ENCODE measurements at places on chromosomes 12 and 14.

DNA sequence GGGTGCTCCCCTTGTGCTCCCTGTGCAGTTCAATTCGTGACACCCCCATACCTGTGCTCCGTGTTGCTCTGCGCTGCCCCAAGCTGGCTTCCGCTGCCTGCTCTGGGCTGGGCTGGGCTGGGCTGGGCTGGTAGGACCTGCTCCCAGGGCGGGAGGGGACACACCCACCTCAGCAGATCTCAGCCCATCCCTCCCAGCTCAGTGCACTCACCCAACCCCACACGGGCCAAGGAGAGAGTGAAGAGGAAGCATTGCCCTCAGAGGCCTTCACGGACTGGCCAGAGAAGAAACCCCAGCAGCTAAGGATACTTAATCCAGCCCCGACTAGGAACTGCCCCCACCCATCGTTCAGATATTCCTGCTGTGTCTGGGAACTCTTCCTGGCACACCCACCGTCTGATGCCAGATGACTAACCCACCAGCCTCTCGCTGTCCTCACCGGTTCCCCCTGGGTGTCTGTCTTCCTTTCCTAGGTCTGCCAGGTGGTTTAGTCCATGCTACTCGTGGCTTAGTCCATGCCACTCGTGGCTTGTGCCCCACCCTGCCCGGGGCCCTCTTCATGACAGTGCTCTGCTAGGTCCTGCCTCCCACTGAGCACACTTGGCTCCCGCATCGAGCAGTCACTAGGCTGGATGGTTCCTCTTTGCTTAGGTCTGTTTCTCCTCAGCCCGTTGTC is at the start of gene LPAR5:
TSS of gene LPAR5 (minus strand) at position 104 of the 676 bp plus-strand sequence. CDS start 14,711 bp downstream, outside the sequence.
- H3K4me1 ChIP-seq = peaks cover 12% of the 10 kb centered on the region
- H3K36me3 ChIP-seq = no peaks in the 10 kb centered on the region
- peak within 1 kb of the TSS; percentile 47 for H3K4me3 ChIP-seq
- peak; percentile 91 for DNase-seq

GRCh38 chr12:52617403-52617785 is 965 bp downstream of the KRT73 start:
- H3K4me1 ChIP-seq = no peaks in the 10 kb centered on the region
- no peaks in the 10 kb centered on the region for H3K27me3 ChIP-seq
- H3K36me3 ChIP-seq = no peaks in the 10 kb centered on the region
- H3K27ac ChIP-seq = no peak overlapping the region

DNA sequence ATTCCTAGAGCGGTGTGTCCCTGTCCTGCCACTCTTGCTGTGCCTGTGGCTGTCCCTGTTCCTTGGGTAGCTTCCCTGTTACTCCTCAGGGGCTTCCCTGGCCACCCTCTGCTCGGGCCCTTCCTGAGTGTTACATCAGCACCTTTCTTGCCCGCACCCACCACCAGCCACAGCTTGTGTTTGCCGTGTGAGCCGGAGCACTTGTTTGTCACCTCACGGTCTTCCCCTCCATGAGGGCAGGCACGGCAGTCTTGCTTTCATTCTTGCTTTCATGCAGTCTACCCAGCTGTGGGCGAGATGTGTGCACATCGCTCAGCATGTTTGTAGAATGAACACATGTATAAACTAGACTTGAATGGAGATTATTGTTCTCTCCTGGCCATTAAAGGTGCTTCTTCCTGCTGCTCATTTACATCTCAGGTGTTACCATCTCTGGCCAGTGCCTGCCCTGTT is 42.0 kb downstream of the TRAF3 start:
- peaks cover 4% of the 10 kb centered on the region for H3K4me1 ChIP-seq
- peak overlapping the region; percentile 28 for H3K4me3 ChIP-seq
- H3K36me3 ChIP-seq = no peaks in the 10 kb centered on the region
- peak overlapping the region; percentile 43 for H3K27ac ChIP-seq
- no peaks in the 10 kb centered on the region for H3K27me3 ChIP-seq
- DNase-seq = peak; percentile 72

GRCh38 chr12:6871052-6871957 is 1.8 kb downstream of the SPSB2 start:
- DNase-seq = peak; percentile 77
- peak overlapping the region; percentile 75 for H3K4me3 ChIP-seq
- peak overlapping the region; percentile 81 for H3K27ac ChIP-seq
- H3K4me1 ChIP-seq = peaks cover 23% of the 10 kb centered on the region

DNA sequence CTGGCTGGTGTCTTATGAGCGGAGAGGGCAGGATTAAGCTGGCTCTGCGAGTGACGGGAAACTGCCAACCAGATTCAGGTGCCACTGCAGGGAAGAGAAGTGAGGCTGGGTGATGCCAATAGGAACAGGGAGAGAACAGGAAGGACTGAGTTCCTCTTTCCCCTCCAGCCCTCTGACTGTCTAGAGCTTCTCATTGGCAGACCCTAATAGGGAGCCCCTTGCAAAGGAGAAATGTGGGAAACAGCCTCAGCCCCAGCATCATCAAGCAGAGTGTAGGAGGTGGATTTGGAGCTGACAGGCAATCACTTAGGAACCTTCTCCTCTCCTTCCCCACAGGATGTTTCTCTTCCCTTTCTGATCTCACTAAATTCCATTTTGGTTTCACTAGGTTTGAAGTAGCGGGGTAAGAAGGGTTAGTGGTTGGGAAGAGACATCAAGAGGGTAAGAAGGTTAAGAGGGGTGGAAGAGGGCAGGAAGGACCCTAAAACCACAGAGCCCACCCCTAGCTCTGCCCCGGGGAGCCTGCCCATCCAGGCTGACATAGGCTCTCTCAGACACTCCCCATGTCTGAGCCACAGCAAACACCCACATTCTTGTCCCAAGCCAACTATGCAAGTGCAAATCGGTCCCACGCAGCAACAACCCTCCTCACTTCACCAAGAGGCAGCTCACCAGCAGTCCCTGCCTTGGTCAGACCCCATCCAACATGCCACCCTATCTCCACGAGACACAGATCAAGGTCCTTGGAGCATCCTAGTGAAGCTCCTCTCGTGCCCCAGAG is 111.1 kb downstream of the STAB2 start:
- no peak for DNase-seq
- H3K36me3 ChIP-seq = no peaks in the 10 kb centered on the region
- H3K4me1 ChIP-seq = no peaks in the 10 kb centered on the region
- H3K4me3 ChIP-seq = no peak overlapping the region
- no peaks in the 10 kb centered on the region for H3K27me3 ChIP-seq

- H3K36me3 ChIP-seq = no peaks in the 10 kb centered on the region
- H3K27me3 ChIP-seq = no peaks in the 10 kb centered on the region
- H3K4me1 ChIP-seq = no peaks in the 10 kb centered on the region
- no peak overlapping the region for H3K4me3 ChIP-seq
- no peak overlapping the region for H3K27ac ChIP-seq
- no peak for DNase-seq
Measured at GRCh38 chr14:26128931-26129671, 468.7 kb downstream of the NOVA1 start.

- H3K36me3 ChIP-seq = no peaks in the 10 kb centered on the region
- no peak for DNase-seq
- no peak overlapping the region for H3K27ac ChIP-seq
- no peaks in the 10 kb centered on the region for H3K27me3 ChIP-seq
Measured at GRCh38 chr12:76890151-76891143, 11.6 kb upstream of the CSRP2 start.

- no peak overlapping the region for H3K27ac ChIP-seq
- H3K27me3 ChIP-seq = no peaks in the 10 kb centered on the region
- no peak overlapping the region for H3K4me3 ChIP-seq
- H3K4me1 ChIP-seq = no peaks in the 10 kb centered on the region
- H3K36me3 ChIP-seq = no peaks in the 10 kb centered on the region
- DNase-seq = no peak
Measured at GRCh38 chr12:119838826-119839600, 38.1 kb downstream of the CIT start.

DNA sequence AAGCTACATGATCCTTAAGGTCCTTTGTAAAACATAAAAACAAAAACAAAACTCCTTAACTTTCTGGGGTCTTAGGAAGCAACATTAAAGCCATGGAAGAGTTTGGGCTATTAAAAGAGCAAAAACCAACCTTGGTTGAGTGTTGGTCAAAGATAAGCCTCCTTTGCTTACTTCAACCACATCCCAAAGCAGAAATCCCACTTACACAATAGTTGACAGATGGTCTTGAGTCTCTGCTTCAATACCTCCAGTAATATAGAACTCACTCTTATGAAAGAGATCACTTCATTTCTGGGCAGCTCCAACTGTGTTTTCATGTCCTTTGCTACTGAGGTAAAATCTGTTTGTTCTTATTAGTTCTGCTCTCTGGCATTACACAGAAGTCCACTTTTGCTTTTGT is 125.8 kb downstream of the SLC38A4 start:
- no peak overlapping the region for H3K27ac ChIP-seq
- H3K4me3 ChIP-seq = no peak overlapping the region

DNA sequence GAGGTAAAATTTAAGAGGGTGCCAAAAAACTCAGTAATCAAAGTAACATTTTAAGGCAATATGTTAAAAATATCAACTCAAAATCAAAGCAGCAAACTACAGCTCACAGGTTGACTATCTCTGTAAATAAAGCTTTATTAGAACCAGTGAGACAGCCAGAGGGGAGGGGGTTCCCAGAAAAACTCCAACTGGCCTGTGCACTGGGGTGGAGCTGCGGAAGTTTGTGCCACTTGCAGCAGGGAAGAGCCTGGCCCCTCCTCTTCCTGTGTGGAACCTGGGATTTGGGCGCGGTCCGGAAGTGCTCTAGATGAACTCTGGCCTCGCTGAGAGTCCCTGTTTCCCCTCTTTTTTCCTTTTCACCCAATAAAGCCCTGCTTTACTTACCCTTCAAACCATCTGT is 8.1 kb downstream of the STON2 start:
- no peaks in the 10 kb centered on the region for H3K4me1 ChIP-seq
- no peak overlapping the region for H3K4me3 ChIP-seq
- no peak for DNase-seq
- no peak overlapping the region for H3K27ac ChIP-seq
- no peaks in the 10 kb centered on the region for H3K27me3 ChIP-seq
- H3K36me3 ChIP-seq = no peaks in the 10 kb centered on the region

- no peaks in the 10 kb centered on the region for H3K36me3 ChIP-seq
- DNase-seq = no peak
- peaks cover 8% of the 10 kb centered on the region for H3K4me1 ChIP-seq
- H3K27ac ChIP-seq = no peak overlapping the region
- H3K4me3 ChIP-seq = no peak overlapping the region
Measured at GRCh38 chr12:104502638-104503037, 45.9 kb downstream of the CHST11 start.

- no peak overlapping the region for H3K27ac ChIP-seq
- no peak overlapping the region for H3K4me3 ChIP-seq
- H3K36me3 ChIP-seq = no peaks in the 10 kb centered on the region
- no peaks in the 10 kb centered on the region for H3K27me3 ChIP-seq
- no peaks in the 10 kb centered on the region for H3K4me1 ChIP-seq
Measured at GRCh38 chr12:3261782-3262359, 184.7 kb downstream of the TSPAN9 start.

GRCh38 chr14:54942913-54943312 is 40.3 kb upstream of the GCH1 start:
- H3K36me3 ChIP-seq = no peaks in the 10 kb centered on the region
- no peaks in the 10 kb centered on the region for H3K27me3 ChIP-seq
- no peak for DNase-seq

- H3K27ac ChIP-seq = peak overlapping the region; percentile 77
- H3K27me3 ChIP-seq = no peaks in the 10 kb centered on the region
- no peak overlapping the region for H3K4me3 ChIP-seq
- no peak for DNase-seq
- H3K4me1 ChIP-seq = peaks cover 96% of the 10 kb centered on the region
Measured at GRCh38 chr14:93035917-93036651, 79.6 kb downstream of the ITPK1 start.

- H3K27ac ChIP-seq = no peak overlapping the region
- H3K36me3 ChIP-seq = no peaks in the 10 kb centered on the region
- H3K4me3 ChIP-seq = no peak overlapping the region
- no peaks in the 10 kb centered on the region for H3K4me1 ChIP-seq
- H3K27me3 ChIP-seq = no peaks in the 10 kb centered on the region
Measured at GRCh38 chr12:95830335-95831089, 28.2 kb upstream of the SNRPF start.

- no peak overlapping the region for H3K4me3 ChIP-seq
- DNase-seq = no peak
- H3K27ac ChIP-seq = no peak overlapping the region
- H3K27me3 ChIP-seq = no peaks in the 10 kb centered on the region
- H3K4me1 ChIP-seq = no peaks in the 10 kb centered on the region
Measured at GRCh38 chr12:113226696-113227568, 5.7 kb downstream of the TPCN1 start.

GRCh38 chr14:33768458-33768830 is 182.4 kb downstream of the EGLN3 start:
- no peak for DNase-seq
- no peaks in the 10 kb centered on the region for H3K27me3 ChIP-seq
- no peaks in the 10 kb centered on the region for H3K36me3 ChIP-seq
- H3K4me1 ChIP-seq = no peaks in the 10 kb centered on the region
- no peak overlapping the region for H3K27ac ChIP-seq

DNA sequence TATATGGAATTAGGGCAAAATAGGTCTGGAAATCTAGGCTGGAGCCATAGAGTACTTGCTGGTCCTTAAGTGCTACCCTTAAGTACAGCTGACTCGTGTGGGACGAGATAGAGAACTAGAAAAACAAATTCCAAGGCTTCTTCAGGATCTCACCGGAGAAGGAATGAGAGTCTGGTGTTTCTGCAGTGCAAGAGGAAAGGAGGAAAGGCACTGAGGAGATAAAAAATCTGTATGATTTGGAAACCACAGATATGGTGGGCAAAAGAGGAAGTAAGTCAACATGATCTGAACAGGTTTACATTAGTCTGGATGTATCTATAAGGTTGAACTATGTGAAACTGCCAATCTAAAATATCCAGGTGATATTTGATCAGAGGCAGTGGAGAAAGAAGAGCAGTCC is 134.4 kb upstream of the SOX5 start:
- no peak overlapping the region for H3K4me3 ChIP-seq
- no peaks in the 10 kb centered on the region for H3K4me1 ChIP-seq
- DNase-seq = no peak

- H3K27me3 ChIP-seq = no peaks in the 10 kb centered on the region
- H3K4me3 ChIP-seq = no peak overlapping the region
- no peak for DNase-seq
- no peaks in the 10 kb centered on the region for H3K36me3 ChIP-seq
Measured at GRCh38 chr12:124082687-124083086, 109.7 kb downstream of the ZNF664 start.

- H3K27ac ChIP-seq = peak overlapping the region; percentile 97
- H3K36me3 ChIP-seq = no peaks in the 10 kb centered on the region
- no peaks in the 10 kb centered on the region for H3K27me3 ChIP-seq
- H3K4me3 ChIP-seq = peak overlapping the region; percentile 83
- no peaks in the 10 kb centered on the region for H3K4me1 ChIP-seq
Measured at GRCh38 chr12:58919231-58920101, 838 bp downstream of the LRIG3 start.

GRCh38 chr12:49976557-49976956 is 3.8 kb downstream of the AQP6 start:
- H3K27ac ChIP-seq = no peak overlapping the region
- no peaks in the 10 kb centered on the region for H3K27me3 ChIP-seq
- no peak overlapping the region for H3K4me3 ChIP-seq

DNA sequence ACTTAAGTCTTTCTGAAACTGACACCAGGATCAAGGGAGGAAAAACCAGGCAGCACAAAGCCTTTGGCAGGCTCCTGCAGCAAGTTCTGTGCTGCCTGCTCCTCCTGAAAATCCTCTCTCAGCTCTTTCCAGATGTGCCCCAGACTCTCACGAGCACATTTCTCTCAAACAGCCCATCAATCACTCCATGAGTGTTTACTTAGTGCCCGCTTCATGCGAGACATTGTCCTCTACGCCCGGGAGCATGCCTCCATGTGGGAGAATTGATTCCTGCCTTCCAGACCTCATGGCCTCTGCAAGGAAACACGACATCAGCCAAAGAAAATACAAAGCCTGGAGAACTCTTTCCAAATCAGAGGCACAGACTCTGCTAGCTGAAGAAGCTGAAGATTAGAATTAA is 46.5 kb upstream of the TSPAN11 start:
- no peak overlapping the region for H3K27ac ChIP-seq
- no peaks in the 10 kb centered on the region for H3K36me3 ChIP-seq
- no peaks in the 10 kb centered on the region for H3K27me3 ChIP-seq
- no peak overlapping the region for H3K4me3 ChIP-seq
- DNase-seq = no peak
- H3K4me1 ChIP-seq = no peaks in the 10 kb centered on the region
